ENCODE measurements at places on chromosomes 12 and 14.

- DNase-seq: no peak
Measured at GRCh38 chr12:51127050-51127729, 43.8 kb upstream of the CSRNP2 start.

- DNase-seq: peak; percentile 25
Measured at GRCh38 chr14:73242357-73242901, 5.1 kb downstream of the PAPLN start.

DNA sequence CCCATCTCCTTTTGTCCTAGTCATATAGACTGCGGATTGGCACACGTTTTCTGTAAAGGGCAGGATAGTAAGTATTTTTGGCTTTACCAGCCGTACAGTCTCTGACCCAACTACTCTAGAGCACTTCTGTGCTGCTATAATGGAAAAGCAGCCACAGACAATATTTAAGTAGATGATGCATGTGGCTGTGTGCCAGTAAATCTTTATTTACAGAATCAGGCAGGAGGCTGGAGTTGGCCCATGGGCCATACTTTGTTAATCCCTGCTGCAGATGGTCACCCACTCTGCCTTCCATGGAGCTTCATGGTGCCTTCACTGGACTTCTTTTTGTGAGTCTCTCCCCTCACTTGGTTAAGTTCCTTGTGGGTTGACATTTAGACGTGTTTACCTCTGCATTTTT is 584.5 kb upstream of the TBX3 start:
- DNase-seq: no peak

GRCh38 chr14:94772548-94772947 is 2.6 kb upstream of the GSC start:
- no peak for DNase-seq

GRCh38 chr12:52739963-52740362 is 36.6 kb upstream of the KRT77 start:
- DNase-seq: no peak

DNA sequence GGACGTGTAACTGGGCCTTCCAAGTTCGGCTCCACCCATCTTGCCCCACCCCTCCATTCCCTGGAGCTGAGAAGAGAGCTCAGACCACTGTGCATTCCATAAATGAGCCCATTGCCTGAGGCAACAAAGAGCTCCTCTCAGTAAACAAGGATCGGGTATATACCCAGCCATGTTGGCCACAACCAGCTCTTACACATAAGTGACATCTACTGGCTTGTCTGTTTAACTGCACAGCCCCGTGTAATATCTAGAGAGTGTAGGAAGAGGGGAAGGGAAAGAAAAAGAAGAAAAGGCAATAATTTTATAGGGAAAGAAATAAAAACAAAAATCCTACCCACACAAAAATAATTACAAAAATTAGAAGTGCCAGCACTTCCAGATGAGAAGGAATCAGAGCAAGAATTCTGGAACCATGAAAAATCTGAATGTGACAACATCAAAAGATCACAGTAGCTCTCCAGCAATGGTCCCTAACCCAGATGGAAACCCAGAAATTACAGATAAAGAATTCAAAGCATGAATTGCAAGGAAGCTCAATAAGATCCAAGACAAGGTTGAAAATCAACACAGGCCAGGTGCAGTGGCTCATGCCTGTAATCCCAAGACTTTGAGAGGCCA is 308.1 kb downstream of the RPAP3 start:
- DNase-seq: peak; percentile 51

- no peak for DNase-seq
Measured at GRCh38 chr12:31859232-31859977, 99.8 kb upstream of the RESF1 start.

DNA sequence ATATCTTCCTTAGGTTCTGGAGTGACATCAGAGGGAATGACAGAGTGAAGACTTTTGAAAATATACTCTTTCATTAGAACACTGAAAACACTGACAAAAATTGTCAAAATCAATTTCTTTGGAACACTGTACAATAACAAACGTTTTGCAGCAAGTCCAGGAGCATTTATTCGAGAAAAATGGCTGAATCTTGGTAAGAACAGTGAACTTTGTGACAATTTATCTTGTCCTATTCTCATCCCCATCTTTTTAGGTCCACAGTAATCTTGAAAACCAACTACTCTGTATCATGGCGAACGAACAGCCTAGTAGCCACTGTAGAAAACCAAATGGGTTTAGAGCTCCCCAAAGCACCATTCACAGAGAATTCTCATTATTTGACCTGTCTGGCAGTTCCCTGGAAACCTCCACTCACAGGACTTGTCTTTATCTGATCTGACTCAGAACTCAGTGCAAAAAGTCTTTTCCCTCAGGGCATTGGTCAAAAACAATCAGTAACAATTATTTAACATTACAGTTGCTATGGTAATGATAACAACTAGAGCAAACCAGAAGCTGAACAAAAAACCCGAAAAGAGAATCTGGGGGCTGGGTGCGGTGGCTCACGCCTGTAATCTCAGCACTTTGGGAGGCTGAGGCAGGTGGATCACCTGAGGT is 20.3 kb upstream of the PPP2R5E start:
- no peak for DNase-seq

DNA sequence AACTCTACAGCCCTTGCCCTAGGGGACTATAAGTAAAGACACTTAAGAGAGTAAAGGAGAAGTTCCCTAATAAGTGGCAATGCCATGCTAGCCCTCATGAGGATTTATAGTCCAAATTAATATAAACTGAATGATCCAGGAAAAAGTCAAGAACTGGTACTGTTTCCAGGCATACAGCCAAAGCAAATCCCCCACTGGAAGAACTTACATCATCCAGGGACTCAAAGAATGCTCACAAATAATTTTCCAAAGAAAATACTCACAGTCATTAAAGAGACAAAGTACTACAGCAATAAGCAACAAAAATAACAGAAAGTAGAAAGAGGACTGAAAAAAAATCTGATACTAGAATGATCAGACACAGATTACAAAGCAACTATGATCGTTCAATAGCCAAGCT is 79.7 kb upstream of the RAP1B start:
- no peak for DNase-seq
